ENCODE measurements at places on chromosomes 4 and X.
A peak's percentile ranks its signal among the peaks of the same experiment; 100 is the strongest.

DNA sequence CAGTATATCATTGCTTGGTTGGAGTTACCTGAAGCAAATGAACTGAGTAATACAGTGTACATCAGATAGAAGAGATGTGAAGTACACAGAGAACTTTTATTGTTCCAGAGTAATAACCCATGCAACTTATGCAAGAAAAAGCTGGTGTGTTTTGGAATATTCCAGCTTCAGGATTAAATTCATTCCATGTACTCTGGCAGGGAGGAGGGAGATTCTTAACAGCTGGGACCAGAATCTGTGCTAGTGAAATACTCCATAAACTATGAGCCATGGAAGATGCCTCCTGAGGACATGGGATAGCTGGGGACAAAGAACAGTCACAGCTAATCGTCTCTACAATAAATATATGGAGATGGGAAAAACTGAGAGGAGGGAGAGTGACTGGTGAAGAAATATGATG lies 101.6 kb upstream of the OTUD4 start:
- no peak for DNase-seq

DNA sequence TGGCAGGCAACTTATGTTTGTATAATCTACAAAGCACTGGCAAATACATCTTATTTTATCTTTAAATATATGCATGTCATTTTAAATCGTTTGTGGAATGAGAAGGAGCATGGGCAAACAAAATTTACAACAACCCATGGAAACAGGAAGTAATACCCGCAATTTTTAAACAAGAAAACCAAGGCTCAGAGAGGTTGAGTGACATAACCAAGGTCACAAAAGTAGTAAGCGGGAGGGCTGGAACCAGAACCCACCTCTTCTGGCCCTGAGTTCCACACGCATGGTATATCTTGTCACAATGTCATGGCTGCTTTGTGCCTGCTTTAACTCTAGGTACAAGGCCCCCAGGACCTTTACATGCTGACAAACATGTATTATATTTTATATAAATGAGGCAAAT lies 52.9 kb downstream of the SLC7A11 start:
- DNase-seq = no peak

GRCh38 chr4:8112672-8113071 lies 45.9 kb downstream of the ABLIM2 start:
- DNase-seq = no peak

DNA sequence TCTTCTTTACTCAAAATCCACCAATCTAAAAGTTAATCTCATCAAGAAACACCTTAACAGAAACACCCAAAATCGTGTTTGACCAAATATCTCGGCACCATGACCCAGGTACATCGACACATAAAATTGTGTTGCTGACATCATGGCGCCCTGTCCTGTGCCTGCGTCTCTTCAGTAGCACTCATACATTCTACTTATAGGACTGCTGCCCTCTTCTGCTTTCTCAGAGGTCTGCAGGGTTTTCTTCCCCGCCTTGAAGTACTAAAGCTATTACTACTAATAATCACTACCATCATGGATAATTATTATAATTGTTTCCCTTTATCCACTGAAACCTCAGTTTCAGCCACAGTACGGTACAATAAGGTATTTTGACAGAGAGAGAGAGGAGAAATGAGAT lies 1403.1 kb upstream of the TENM3 start:
- no peak for DNase-seq

DNA sequence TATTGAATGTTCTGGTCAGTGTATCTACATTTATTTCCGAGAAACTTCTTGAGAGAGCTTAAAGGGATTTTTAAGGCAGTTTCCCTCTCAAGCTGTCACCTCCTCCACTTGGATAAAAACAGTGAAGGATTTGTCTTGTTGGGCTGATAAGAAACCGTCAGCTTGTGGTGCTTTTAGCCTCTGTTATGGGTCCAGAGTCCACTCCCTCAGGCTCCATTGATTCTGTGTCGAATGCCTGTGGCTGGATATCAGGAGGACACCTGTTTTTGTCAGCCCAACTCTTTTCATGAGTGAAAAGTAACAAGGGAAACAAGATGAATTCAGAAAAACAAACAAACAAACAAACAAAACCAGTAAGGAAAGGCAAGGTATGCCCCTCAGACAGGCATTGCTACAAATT lies 12.4 kb downstream of the CLCN4 start:
- DNase-seq = no peak

DNA sequence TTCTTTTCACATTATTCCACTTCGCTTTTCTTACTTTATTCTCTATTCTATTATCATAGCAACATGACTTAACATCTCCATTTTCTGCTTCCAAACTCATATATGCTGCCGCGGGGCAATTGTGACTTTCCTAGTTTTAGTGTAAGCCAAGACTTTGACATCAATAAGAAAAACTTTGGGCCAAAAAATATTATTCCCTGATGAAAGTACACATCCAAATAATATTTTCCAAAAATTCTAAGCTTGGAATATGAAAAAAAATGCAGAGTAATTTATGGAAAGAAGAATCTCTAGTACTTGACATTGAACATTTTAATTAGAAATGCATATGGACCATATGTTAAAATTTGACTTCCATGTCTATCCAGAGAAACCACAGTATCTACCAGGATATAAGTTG lies 995.1 kb upstream of the INTU start:
- DNase-seq = no peak

- peak; percentile 4 for DNase-seq
Measured at GRCh38 chrX:151151665-151152267, 24.6 kb upstream of the GPR50 start.

GRCh38 chrX:111352424-111352823 lies 59.6 kb downstream of the DCX start:
- no peak for DNase-seq

- no peak for DNase-seq
Measured at GRCh38 chr4:1187182-1187581, 14.8 kb upstream of the SPON2 start.

GRCh38 chr4:184329659-184330400 lies 112.2 kb upstream of the ENPP6 start:
- no peak for DNase-seq

- no peak for DNase-seq
Measured at GRCh38 chr4:76200771-76201231, 12.8 kb downstream of the SCARB2 start.

DNA sequence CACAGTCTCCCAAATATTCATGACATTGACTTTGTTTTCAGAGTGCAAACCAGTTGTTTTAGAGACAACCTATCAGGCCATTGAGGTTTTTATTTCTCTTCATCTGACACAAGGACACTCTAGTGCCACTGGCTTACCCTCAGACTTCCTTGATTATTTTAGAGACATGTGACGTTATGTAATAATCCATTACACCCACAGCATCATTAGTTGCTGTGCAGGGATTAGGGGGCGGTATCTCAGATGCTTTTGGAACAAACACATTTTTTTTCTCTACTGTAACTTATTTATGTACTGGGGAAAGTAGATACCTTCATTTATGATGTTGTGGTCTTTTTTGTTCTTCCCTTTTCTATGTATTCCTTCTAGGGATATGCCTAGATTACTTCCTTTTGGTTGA lies 2293.1 kb downstream of the PCDH7 start:
- DNase-seq = no peak

DNA sequence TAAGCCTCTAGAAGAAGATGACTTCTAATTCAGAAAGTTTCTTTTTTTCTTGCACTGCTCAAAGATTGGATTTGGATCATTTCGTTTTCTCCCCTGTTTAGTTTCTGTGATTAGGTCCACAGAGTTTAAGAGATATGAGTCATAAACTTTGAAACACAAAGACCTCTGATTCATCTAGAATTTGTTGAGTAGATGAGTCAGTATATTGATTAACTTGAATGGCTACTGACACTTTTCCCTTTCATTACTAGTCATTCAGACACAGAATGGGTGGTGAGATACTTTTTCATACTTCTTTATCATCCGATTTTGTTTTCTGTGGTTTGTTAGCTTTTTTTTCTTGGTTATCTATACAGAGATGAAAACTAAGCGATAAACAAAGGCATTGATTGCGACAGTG lies 34.1 kb upstream of the AFF2 start:
- DNase-seq = no peak

- DNase-seq = no peak
Measured at GRCh38 chr4:169665046-169665737, 44.8 kb downstream of the CLCN3 start.

DNA sequence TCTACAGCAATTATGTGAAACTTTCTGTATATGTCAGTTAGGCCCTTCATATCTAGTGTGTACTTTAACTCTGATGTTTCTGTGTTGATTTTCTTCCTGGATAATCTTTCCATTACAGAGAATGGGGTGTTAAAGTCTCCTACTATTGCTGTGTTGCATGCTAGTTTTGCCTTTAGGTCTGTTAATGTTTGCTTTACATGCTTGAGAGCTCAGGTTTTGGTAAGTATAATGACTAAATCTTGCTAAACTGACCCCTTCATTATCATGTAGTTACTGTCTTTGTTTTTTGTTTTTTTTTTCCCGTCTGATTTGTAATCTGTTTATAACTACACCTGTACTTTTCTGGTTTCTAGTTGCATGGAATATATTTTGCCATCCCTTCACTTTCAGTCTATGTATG lies 63.6 kb upstream of the UGT2B15 start:
- no peak for DNase-seq

- DNase-seq = no peak
Measured at GRCh38 chr4:88908521-88908920, 148.5 kb downstream of the FAM13A start.

DNA sequence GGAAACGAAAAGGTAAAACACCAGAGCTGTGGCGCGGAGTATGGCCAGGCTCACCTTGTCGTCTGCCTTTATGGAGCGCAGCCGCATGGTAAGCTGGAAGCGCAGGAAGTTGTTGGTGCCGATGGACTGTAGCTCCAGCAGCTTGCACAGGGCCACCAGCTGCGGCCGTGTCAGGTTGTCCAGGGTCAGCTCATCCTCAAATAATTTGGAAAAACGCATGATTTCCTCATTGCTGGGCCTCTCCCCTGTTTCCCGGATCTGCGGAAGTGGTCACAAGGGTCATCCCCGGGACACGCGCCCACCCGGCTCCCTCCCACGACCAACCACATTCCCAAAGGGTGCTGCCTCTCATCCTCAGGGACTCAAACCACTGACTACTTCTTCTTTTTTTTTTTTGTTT lies 23.3 kb downstream of the LETM1 start:
- DNase-seq = no peak

DNA sequence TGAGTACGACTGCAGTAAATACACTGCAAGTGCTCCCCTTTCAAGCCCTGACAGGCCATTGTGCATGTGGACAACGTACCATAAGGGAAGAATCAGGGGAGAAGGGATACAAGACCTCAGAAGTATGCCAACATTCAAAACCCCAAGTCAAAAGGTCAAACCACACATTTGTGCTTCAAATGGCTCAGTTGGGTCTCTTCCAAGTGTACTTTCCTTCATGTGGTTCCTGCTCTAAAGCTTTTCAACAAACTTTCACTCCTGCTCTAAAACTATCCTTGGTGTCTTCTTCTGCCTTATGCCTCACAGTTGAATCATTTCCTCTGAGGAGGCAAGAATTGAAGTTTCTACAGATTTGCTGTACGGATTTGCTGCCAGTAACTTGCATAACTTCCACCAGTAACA lies 305.7 kb upstream of the SLIT2 start:
- DNase-seq = no peak

DNA sequence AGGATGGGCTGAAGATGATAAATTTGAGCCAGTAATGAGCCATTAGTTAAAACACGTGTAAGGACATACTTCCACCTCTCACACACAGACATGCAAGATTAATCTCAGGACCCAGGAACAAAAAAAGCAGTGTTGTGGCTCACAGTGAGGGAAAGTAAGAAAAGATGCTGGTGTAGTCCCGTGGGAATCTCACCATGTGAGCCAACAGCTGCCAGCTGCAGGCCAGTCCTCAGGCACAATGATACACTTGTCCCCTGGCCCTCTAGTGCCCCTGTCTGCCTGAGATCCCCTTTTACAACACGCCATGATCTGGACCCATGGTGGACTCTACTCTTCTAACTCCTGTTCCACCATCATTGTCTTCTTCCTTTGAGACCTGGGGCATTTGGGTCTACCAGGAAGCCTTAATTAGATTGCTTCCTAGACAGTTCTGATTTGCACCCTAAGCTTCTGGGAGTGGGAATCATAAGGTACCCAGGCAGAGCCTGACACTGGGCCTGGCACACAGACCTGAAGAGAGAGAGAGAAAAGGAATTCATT lies 194.7 kb downstream of the STIM2 start:
- DNase-seq = no peak

DNA sequence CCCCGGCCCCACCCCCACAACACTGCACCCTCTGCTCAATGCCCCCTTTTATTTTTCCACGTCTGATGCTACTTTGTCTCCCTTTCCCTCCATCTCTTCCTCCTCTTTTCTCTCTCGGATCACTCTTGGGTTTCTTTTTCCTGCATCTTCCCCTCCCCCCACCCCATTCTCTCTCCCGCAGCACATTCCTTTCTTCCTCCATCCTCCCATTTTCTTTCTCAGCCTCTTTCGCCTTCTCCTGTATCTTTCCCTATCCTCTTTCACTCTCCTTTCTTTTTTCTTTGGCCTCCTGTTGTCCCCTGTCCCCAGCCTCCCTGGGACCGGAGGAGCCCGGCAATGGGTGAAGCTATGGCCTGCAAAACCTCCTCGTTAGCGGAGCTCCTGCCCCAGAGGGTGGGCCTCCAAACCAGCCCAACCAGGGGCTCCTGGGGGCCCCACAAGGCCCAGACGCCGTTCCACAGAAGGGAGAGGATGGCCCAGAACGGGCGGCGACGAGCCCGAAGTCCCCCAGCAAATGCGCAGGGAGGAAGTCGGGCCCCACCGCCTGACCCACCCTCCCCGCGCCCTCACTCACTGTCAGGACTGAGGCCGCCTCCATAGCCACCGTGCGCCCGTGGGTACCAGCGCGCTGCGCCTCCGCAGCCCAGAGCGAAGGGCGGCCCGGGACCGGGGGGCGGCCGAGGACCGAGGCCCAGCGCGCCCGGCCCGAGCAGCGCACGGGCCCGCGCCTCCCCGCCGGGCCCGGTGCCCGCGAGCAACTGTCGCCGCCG lies 807 bp downstream of the HMX1 start:
- DNase-seq = no peak

DNA sequence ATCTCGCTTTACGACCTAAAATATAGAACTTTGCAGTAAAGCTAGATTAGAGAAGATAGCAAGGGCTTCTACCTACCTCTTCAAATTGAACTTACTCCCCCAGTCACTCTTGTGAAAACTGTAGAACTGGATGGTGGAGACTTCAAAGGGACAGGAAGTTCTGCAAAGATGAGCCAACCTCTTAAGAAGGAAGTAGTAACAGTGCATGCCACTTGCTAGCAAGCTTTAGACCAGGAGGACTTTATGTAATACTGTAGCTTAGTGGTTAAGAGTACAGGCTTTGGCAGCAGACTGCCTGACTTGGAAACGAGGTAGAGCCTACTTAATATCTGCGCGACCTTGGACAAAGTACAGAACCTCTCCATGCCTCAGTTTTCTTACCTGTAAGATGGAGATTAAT lies 27.5 kb upstream of the VBP1 start:
- DNase-seq = no peak

All from T follicular helper cell (primary cell).